MCF 10A (cell line): ENCODE measurements at places on chromosomes 7 and 10. TPM values are rescaled to one million over a fixed set of nuclear protein-coding genes. Genes with fewer than 3 reads are reported as not detected.

GRCh38 chr10:86411281-86411841 lies 44.8 kb upstream of the GRID1 start:
- no peak for DNase-seq
- no peak overlapping the region for H3K4me3 ChIP-seq
- no peaks in the 10 kb centered on the region for H3K36me3 ChIP-seq
- H3K4me1 ChIP-seq = no peaks in the 10 kb centered on the region
- no peak overlapping the region for H3K27ac ChIP-seq

DNA sequence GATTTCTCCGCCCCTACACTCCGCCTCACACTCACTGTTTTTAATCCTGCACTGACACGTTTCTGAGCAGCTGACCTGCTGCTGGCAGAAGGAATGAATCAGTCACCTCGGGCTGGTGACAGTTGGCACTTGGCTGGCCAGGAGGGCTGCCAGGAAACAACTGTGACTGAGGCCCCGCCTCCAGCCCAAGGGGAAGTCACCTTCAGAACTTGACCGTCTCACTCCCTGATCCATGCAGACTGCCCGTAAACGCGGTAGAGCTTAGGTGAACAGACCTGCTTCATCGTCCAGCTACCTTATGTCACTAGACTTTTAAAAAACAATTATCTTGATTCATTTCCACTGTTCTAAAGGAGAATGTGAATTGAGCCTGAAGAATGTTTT lies 107.5 kb downstream of the DOCK1 start:
- no peaks in the 10 kb centered on the region for H3K27me3 ChIP-seq
- no peak overlapping the region for H3K27ac ChIP-seq
- peaks cover 18% of the 10 kb centered on the region for H3K4me1 ChIP-seq
- peaks cover 36% of the 10 kb centered on the region for H3K36me3 ChIP-seq
- H3K4me3 ChIP-seq = peak overlapping the region; percentile 9

DNA sequence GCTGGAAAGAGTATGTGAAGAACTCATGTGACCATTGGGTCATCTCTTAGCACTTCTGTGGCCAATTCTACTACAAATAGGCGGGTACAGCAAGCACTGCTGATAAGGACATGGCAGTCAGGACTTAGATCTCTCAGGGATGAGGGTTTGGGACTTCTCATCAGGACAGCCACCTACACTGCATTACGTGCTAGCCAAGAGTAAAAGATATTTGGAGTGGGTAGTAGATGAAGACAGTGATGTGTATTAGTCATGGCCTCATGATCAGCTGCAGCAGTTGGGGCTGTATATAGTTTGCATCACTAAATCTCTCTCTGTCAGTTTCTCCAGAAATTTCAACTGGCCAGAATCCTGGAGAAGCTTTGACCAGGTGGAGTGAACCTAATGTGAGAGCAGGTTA lies 9.2 kb downstream of the TAS2R60 start:
- no peak for DNase-seq
- peaks cover 38% of the 10 kb centered on the region for H3K27me3 ChIP-seq
- no peak overlapping the region for H3K4me3 ChIP-seq
- no peak overlapping the region for H3K27ac ChIP-seq

- DNase-seq = no peak
- no peaks in the 10 kb centered on the region for H3K36me3 ChIP-seq
- no peaks in the 10 kb centered on the region for H3K27me3 ChIP-seq
Observed at GRCh38 chr7:26480156-26480555, 188.5 kb downstream of the SNX10 start.

DNA sequence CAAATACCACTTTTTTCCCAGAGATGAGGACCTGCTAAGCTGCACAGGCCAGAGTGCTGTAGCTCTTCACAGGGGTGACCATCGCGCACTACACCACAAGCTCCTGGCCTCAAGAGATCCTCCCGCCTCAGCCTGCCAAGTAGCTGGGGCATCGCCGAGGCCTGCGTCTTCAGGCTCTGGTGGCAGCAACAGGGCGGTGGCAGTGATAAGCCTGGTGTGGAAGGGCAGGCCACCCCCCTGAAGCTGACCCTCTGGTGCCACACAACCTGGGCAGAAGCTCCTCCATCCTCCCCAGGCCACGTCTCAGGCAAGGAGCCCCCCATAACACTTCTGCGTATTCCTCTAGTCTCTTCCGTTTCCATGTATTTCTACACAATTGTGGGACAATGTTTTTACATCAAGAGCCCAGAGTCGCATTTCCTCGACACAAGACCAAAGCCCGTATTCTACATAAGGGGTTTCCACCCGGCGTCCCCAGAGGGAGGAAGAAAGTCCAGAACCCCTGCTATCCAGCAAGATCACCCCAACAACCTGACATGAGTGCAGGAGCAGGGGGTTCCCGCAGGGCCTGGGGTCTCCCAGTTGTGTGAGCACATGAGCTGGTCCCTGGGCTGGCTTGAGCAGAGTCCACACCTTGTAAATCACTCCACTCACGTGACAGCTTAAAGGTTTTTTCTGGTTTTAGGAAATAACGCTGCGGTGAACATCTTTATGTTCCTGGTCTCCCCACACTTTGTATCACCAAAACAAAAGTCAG lies 37.6 kb upstream of the NCAPG2 start:
- peaks cover 98% of the 10 kb centered on the region for H3K36me3 ChIP-seq
- H3K27ac ChIP-seq = no peak overlapping the region
- H3K4me1 ChIP-seq = no peaks in the 10 kb centered on the region
- H3K4me3 ChIP-seq = no peak overlapping the region
- H3K27me3 ChIP-seq = no peaks in the 10 kb centered on the region

DNA sequence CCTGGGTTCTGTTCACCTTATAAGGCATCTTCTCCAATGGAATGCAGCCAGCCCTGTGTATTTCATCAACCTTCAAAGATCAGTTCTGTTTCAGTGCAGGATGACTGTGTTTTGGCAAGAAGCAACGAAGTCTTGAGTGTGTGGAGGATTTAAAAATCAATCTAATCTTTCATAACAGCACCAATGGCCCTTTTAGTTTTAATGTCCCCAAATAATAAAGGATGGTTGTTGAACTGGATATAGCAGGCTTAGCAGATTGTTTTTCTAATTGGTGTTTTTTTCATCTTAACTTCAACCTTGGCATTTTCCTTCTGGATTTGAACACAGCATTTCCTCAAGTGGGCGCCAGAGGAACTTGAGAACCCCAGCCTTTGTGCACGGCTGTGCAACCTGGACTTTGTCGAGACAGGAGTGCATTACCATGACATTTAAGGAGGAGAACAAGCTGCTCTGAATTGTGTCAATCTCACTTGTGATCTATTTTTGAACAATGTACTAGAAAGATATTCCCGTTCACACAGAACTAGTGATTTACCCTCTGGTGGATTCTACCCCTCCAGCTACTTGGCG lies 313.3 kb upstream of the AKR1E2 start:
- peak overlapping the region; percentile 76 for H3K27ac ChIP-seq
- H3K27me3 ChIP-seq = no peaks in the 10 kb centered on the region

DNA sequence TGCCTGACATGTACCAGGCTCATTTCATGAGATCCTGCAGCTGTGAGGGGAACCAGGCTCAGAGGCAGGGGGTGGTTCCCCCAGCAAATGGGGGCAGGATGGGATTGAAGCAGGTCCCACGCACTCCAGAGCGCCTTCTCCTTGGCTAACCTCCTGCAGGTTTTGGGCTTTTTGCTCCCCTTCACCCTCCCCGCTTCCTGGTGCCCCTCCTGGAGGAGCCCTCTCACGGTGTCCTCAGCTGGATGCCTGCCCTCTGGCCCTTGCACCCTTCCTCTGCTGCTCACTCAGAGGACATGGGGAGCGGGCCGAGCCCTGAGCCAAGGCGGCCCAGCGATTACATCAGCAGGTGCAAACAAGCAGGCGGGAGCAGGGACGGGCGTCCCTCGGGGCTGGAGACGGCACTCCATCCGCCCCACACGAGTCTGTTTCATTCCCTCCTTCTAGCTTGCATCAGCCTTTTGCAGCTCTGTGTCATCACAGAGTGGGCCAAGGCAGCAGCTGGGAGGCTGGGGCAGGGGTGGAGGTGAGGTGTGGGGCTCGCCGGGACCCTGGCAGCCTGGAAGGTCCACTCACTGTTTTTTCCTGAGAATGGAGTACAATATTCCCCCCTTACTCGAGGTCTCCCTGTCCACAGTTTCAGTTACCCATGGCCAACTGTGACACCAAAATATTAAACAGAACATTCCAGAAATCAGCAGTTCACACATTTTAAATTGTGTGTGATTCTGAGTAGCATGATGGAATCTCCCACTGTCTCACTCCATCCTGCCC lies 52.7 kb upstream of the SLC29A3 start:
- H3K27me3 ChIP-seq = no peaks in the 10 kb centered on the region
- DNase-seq = peak; percentile 86
- peaks cover 46% of the 10 kb centered on the region for H3K4me1 ChIP-seq
- H3K4me3 ChIP-seq = peak overlapping the region; percentile 41

GRCh38 chr10:79246606-79247275 lies 100.5 kb upstream of the PPIF start:
- H3K27me3 ChIP-seq = no peaks in the 10 kb centered on the region
- no peak overlapping the region for H3K4me3 ChIP-seq
- no peak overlapping the region for H3K27ac ChIP-seq
- H3K36me3 ChIP-seq = peaks cover 12% of the 10 kb centered on the region
- H3K4me1 ChIP-seq = peaks cover 2% of the 10 kb centered on the region
- DNase-seq = no peak

GRCh38 chr10:7525314-7526016 lies 114.6 kb upstream of the SFMBT2 start:
- H3K27ac ChIP-seq = no peak overlapping the region
- no peak overlapping the region for H3K4me3 ChIP-seq
- DNase-seq = peak; percentile 78
- H3K36me3 ChIP-seq = no peaks in the 10 kb centered on the region
- peaks cover 6% of the 10 kb centered on the region for H3K4me1 ChIP-seq
- peaks cover 26% of the 10 kb centered on the region for H3K27me3 ChIP-seq

DNA sequence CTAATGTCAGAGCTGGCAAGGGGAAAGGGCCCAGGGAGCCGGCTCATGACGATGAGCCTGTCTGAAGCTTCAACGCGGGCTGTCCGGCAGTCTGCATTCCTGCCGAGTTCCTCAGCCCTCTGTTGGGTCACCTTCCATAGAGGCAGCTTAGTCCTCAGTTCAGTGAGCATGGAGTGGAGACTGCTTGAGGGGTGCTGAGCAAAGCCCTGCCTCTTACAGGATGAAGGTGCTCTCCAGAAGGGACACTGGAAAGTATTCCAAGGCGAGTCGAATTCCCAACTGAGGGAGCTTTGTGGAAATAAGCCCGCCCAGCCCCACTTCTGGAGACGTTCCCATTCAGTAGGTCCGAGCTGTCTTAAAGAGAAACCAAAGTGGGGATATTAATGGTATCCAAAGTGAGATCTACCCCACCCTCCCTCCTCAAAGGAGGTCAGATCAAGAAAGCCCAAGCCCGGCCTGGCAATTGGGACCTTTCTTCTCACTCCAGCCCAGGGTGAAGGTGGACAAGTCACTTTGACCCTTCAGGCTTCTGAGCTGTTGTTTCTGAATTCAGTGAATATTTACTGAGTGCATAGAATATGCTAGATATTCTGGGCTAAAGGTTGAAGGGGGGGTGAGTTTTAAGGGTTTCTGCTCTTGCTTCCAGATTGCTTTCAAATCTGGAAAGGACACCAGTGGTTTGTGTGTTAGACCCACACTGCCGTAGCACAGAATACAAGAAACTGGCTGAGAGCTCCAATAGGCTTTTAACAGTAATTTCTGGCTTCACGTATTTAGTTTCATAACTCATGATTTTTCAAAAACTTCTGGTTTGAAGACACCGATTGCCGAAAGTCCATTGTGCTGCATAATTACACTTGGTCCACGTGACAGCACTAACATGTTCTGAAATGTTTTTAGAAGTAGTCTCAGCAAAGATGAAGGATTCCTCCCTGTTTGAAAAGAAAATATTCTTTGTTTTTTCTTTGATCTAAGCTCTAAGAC lies 3.5 kb downstream of the EGFR start:
- H3K4me3 ChIP-seq = peak overlapping the region; percentile 86
- H3K27me3 ChIP-seq = no peaks in the 10 kb centered on the region
- peaks cover 30% of the 10 kb centered on the region for H3K4me1 ChIP-seq
- peak; percentile 55 for DNase-seq
- peaks cover 73% of the 10 kb centered on the region for H3K36me3 ChIP-seq
- H3K27ac ChIP-seq = peak overlapping the region; percentile 93

DNA sequence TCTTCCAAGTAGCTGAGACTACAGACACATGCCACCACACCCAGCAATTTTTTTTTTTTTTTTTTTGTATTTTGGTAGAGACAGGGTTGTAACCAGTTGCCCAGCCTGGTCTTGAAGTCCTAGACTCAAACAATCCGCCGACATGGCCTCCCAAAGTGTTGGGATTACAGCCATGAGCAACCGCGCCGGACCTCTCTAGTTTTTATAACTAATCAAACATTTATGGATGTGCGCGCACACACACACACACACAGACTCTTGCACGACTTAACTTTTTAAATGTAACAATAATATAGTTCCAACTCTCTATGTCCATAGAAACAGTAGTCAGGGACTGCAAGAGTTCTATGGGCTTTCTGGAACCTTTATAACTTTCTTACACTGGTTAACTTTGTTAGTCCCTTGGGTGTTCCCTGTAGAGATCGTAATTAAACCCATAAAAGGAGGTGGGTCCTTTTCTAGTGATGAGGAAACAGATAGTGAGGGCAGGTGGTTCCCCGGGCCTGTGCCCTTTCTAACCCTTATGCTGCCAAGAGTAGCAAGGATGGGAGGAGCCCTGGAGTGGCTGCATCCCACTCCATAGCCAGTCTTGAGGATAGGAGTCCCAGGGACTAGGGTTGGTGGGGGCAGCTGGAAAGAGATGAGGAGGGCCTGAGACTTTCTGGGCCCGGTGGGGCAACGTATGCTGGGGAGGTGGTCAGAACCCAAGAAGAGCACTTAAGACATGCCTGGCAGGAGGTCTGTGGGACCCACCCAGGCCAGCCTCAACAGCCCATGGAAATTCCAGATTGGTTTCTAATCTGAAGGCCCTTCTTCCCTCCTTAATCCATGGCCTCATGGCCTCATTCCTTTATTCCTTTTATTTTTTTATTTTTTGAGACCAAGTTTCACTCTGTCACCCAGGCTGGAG lies 8.6 kb downstream of the MARVELD1 start:
- H3K4me3 ChIP-seq = no peak overlapping the region
- H3K27me3 ChIP-seq = no peaks in the 10 kb centered on the region
- no peak for DNase-seq
- peak overlapping the region; percentile 49 for H3K27ac ChIP-seq
- peaks cover 58% of the 10 kb centered on the region for H3K4me1 ChIP-seq
- peaks cover 24% of the 10 kb centered on the region for H3K36me3 ChIP-seq

DNA sequence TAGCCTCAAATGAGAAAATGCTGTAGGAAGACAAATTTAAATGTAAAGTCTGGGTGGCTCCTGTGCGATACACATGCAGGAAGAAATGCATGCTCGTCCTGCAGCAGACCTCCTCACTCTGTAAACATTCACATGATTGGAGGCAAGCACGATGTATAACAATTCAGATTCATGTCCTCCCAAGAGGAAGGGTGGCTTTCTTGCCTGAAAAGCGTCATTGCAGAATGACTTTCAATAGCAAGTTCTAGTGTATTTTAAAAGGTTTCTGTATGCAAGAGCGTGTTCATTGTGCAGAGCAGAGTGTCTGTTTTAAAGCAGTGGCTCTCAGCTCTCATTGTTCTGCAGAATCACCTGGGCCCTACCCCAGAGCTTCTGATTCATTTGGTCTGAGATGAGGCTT lies 170.3 kb upstream of the CELF2 start:
- H3K4me3 ChIP-seq = no peak overlapping the region
- H3K36me3 ChIP-seq = no peaks in the 10 kb centered on the region

- no peak overlapping the region for H3K4me3 ChIP-seq
- H3K27ac ChIP-seq = no peak overlapping the region
- H3K27me3 ChIP-seq = no peaks in the 10 kb centered on the region
- H3K36me3 ChIP-seq = no peaks in the 10 kb centered on the region
- H3K4me1 ChIP-seq = peaks cover 30% of the 10 kb centered on the region
- DNase-seq = no peak
Observed at GRCh38 chr10:127979045-127979444, 72.1 kb downstream of the PTPRE start.

The NEUROG3 gene
- not detected in 2 replicates for total RNA-seq

The MIOS gene
- 43.5 and 65.4 TPM in 2 replicates for total RNA-seq
